Activated CD4-positive, alpha-beta T cell treated with anti-CD3 and anti-CD28 coated beads, Interleukin-2, amount 50 U/mL, for 48 hours (primary cell): ENCODE measurements at places on chromosomes 1 and 21.

DNA sequence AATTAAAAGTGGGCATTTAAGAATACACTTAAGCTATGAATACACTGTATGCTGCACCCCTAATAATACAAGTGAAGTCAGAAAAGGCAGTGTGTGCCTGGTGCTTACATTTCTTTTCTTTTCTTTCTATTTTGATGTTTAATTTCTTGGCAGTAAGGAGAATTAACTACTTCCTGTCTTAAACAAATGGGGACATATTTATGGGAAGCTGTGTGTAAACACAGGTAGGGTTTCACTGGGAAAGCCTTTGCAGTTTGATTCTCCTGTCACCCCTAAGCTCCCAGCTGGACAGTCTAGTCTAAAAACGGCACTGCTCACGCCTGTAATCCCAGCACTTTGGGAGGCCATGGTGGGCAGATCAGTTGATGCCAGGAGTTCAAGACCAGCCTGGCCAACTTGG is 146.0 kb downstream of the MIS18A start:
- DNase-seq: no peak

DNA sequence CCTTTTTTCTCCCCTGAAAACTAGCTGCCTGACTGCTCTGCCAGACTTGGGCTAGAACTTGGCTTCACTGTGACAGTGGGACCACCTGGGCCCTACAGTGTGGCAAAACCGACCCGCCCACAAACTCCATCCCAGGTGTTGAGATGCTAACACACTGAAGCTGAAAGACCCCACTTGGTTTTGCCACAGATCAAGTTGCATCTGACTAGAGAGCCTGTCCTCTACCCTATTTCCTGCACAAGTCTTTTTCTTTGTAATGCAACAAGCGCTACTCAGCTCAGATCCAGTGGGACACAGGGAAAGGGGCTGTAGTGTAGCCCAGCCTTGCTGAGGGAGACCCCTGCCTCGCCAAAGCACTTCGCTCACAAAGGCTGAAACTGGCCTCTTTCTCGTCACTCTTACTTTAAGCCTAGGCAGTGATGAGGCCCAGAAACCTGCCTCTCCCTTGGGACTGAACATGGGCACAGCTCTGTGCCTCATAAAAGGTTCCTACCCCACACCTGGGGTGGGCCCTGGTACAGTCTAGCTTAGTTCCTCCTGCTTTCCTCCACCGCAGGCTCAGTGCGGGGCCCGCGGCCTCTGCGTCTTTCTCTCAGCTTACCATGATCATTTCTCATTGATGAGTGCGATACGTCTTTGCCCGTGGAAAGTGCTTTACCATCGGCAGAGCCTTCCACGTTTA is 9.7 kb downstream of the ALPL start:
- DNase-seq: no peak

- no peak for DNase-seq
Measured at GRCh38 chr21:37413553-37414291, 47.1 kb downstream of the DYRK1A start.

DNA sequence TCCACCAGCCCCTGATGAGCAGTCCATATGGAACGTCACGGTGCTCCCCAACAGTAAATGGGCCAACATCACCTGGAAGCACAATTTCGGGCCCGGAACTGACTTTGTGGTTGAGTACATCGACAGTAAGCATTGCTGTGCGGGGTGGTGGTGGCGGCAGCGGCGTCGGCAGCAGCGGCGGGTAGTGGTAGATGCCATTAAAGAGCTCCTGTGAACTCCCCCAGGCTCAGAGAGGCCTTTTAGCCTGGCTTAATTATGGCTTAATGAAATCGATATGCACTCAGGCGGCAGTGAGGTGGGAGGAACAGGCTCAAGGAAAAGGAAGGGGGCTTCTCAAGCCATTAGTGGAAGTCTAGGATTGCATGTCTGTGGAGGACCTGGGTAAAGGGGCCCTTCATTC is 41.9 kb upstream of the CNTN2 start:
- DNase-seq: no peak

DNA sequence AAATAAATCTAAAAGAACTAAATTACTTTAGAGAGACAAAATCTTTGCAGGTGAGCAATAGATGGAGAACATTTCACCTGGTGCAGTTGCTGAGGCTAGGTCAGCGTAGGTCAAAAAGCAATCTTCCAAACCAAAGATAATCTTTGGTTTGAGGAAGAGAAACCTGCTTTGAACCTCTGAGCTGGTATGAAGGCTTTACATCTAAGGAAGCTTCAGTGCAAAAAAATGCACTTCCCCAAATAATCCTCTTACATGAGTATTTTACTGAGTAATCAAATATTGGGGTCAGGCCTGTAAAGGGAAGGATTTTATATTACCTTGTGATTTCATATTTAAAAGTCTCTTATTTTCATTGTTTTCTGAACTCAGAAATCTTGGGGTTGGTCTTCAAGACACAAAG is 223.6 kb downstream of the SRGAP2C start:
- DNase-seq: no peak

GRCh38 chr21:45502600-45502999 is 39.6 kb downstream of the SLC19A1 start:
- no peak for DNase-seq
